ENCODE measurements at places on chromosomes 1 and 21.

- DNase-seq, result no peak
Measured at GRCh38 chr1:240107058-240107684, 15.5 kb downstream of the FMN2 start.

DNA sequence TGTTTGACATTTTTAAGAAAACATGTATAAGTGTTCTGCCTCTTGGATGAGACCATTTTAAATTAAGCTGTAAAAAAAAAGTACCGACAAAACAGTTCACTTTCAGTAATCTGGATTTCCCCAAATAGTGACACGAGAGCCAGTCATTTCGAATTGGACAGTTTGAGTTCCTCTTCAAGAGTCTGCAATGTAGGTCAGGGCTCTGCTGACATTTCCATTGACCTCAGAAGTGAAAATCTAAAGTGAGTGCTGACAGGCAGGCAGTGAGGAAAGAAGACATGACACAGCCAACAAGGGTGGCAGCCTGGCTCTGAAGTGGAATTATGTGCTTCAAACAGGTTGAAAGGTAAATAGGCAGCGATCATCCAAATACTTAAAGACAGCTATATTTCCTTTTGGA is at the start of gene IL23R:
IL23R (plus strand) TSS at position 259 of the 400 bp plus-strand sequence. CDS start 1,667 bp downstream, outside the sequence.
- DNase-seq, result no peak

- no peak for DNase-seq
Measured at GRCh38 chr1:85554630-85555327, 25.8 kb upstream of the CCN1 start.

GRCh38 chr21:40235528-40235927 is 368.3 kb downstream of the PCP4 start:
- DNase-seq, result no peak

GRCh38 chr1:206698011-206698410 is 13.3 kb downstream of the MAPKAPK2 start:
- DNase-seq, result no peak

DNA sequence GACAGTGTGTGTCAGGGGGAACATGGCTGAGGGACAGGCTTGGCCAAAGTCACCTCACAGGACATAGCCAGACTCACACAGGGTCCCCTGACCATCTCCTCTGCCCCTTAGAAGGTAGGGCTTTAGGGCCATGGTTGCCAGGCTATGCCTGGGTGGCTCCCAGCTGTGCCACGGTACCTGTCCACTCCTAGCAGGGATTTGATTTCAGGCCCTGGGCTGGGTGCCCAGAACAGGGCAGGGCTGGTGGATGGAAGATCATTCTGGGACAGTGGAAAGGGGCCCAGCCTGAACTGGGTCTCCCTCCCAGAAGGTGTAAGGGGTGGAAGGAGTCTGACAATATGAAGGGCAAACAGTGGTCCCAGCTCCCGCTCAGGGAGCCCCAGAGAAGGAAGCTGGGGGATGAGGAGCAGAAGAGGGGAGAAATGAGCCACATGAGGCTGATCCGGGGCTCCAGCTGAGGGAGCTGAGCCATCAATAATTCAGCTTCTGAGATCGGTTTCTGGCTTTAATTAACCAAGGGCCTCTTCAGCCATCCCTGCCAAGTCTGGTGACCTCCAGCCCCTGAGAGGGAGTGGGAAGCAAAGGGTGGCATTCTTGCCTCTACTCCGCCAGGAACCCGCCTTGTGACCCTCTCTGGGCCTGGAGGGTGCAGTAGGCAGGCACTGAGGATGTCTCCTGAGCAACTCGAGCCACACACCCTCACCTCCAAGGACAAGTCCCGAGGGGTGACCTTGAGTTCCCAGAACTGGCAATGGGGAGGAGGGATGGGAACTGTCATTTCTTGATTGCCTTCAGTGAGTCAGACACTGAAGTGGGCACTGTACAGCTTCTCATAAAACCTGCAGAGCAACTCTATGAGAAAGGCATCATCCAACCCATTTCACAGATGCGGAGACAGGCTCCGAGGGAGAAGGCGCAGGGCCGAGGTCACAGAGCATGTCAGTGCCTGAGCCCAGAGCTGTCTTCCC is 2.1 kb downstream of the CD164L2 start:
- DNase-seq, result no peak

GRCh38 chr1:22738069-22738435 is 27.4 kb downstream of the EPHB2 start:
- no peak for DNase-seq

DNA sequence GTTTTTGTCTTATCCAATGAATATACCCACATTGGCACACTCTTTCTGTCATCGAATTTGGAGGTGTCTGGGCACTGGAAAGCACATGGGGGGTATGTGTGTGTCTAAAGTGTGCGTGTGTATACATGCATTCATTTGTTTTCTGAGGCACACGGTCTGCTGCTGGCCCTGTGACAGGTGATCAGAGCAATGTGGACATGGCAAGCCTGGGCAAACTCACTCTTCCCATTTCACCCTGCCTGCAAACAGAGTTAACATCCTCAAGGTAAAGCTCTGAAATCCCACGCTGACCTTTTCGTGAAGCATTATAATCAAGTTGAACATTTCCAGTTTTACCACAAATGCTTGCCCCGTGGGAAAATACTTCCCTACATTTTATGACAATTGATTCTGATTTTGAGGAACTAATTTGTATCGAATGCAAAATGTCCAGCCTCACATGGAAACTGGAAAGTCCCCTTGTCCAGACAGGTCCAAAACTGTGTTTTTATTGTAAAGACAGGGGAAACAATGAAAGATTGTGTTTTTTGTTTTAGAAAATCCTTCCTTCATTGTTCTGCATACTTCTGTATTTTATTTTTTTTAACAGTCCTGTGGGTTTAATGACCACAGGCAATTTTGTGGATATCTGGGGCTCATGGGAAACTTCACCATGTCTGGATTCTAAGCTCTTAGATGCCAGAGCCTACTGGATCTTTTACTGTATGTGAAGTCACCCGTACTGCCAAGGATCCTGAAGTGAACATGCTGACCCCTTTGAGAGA is 160.9 kb downstream of the PBX1 start:
- DNase-seq, result no peak

- no peak for DNase-seq
Measured at GRCh38 chr1:224816062-224816461, 113.4 kb upstream of the DNAH14 start.

GRCh38 chr1:68221980-68222373 is 10.3 kb downstream of the WLS start:
- DNase-seq, result no peak

- no peak for DNase-seq
Measured at GRCh38 chr1:215643592-215644321, 76.7 kb downstream of the KCTD3 start.

DNA sequence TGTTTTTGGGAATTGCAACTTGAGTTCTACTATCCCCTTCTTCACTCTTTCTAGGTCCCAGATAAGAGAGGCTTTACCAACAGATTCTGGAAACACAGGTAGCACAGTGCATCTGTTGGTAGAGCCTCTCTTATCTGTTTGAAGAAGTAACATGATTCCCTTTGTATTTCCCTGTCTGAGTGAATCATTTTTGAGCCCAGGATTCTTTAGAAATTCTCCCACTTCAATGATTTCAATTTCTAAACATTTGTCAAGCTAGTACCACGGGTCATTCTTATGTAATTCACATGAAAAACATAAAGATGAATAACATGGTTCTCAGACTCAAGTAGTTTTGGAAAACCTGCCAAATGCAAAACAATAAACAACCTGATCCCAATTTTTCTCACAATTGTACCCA is 72.0 kb upstream of the DUSP10 start:
- no peak for DNase-seq

DNA sequence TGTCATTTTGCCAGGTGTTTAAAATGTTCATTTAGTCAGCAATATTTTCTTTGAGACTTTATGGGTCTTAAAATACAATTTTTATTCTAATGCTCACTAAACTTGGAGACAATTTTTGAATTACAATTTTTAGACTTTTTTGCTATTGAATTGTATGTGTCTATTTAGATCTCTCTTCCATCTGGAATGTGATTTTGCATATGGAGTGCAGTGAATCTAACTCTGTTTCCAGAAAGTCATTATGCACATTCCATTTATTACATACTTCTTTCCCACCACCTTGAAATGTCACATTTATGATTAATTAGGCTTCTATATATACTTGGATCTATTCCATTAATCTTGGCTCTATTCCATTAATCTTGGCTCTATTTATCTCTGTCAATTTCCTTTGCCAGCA is 5.6 kb upstream of the TSPEAR start:
- DNase-seq, result no peak

DNA sequence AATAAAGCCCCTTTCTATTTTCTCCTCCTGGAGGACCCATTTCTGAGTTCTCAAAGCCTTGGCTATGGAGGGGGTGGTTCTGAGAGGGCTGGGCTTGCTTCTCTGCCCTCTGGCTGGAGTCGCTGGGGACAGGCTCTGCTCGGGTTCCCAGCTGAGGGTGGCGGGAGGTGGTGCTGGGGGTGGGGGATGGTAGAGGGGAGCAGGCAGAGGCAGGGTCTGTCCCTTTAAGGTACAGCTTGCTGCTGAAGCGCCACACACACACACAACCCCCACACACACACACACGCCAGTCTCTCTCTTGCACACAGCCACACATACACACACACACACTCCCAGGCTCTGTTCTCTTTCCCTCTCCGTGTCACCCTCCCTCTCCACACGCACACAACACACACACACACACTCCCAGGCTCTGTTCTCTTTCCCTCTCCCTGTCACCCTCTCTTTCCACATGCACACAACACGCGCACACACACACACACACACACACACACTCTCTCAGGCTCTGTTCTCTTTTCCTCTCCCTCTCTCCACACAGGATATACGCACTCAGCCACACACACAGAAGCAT is 69.8 kb upstream of the SSBP3 start:
- DNase-seq, result peak; percentile 28

DNA sequence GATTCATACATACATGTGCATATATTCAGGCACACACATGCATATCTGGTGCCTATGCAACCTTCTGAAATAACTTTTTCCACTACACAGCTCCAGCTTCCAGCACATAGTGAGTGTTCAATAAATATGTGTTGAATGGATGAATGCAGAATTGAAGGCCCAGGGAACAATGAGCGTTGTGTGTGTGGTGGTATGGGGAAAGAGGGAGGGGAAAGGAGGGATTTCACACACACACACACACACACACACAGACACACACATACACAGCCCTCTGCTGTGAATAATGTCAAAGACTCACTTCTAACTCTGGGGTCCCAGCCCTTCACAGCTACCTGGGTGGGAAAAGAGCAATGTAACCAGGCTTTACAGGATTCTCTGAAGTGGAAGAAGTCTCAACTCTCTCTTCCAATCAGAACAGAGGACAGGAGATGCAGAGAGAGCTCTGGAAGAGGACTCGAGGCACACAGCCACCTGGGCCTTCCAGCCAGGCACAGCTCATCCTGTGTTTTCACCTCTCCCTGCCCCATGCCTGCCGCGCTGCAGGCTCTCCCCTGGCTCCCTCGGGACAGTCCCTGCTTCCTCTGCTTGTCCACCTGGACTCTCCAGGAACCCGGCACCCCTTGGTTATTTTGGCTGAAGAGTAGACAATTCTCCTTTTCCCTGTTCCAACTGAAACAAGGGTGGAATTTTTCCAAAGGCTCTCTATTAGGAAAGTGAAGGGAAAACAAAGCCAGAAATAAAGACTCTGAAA is 5.4 kb upstream of the IGSF8 start:
- no peak for DNase-seq

DNA sequence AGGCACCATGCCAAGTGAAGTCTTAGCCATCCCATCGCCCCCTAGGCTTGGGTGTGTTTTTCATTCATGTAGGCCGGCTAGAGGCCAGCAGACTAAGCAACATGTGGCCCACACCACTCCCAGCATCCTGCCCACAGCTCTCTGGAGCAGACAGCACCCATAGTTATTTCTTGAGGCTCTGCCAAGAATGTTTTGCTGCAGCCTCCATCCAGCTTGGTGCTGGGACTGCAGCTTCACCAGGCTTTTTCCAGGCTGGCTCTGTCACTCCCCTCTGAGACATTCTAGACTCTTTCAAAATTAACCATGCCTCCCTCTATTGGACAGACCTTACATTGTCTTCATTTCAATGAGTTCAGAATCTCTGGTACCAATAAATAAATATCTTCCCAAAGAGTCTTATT is 104.2 kb downstream of the DUSP10 start:
- no peak for DNase-seq

DNA sequence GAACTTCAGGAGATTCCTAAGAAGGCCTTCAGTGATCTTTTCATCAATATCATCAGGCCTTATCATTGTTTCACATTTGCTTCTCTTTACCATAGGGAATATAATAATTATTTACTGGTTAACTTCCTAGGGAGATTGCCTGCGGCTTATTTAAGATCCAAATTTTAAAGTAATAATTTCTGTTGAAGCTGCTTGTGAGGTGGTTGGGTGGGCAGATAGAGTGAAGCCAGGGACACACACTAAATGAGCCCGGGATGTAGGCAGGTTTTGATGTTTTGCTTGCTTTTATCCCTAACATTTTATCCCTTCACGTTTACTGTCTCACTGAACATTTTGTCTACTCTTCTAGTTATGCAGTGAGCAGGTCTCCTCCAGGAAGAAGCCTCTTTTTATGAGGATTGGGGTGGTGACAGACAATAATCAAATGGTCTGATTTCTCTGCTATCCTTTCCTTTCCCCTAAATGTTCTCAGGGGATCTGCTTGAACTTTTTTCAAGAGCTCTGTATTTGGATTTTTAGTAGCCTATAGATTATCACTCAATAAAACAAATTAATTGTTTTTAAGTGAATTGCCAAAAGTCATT is 164.7 kb downstream of the RUNX1 start:
- no peak for DNase-seq

DNA sequence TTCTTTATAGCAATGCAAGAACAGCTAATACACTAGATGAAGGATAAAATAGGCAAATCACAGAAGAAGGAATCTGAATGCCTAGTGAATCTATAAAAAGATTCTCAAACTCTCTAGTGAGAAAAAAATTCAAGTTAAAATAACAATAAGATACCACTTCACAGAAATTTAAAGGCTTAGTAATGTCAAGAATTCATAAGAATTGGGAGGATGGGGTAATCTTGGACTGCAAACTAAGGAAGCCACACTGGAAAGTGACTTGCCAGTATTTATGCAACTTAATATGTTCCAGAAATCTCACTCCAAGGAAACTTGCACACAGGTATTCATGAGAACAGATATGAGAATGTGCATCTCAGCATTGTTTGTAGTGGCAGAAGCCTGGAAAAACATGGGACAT is 38.9 kb upstream of the PRRC2C start:
- no peak for DNase-seq

DNA sequence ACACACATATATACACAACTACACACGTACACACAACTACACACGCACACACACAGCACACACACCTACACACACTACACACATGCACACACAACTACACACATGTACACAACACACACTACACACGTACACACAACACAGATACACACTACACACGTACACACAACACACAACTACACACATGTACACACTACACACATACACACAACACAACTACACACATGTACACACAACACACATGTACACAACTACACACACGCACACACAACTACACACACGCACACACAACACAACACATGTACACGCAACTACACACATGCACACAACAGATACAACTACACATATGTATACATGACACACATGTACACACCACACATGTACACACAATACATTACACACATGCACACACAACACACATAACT is 318.1 kb downstream of the CAMTA1 start:
- no peak for DNase-seq

- DNase-seq, result no peak
Measured at GRCh38 chr1:67446893-67447292, 16.7 kb upstream of the SERBP1 start.

Measured in GDM1 (cell line).